ENCODE measurements at places on chromosomes 13 and 19. TPM values are rescaled to one million over a fixed set of nuclear protein-coding genes. Genes with fewer than 3 reads are reported as not detected.

Gene CNOT3
- total RNA-seq, result 14.6 TPM

Gene SLITRK5
- total RNA-seq, result 0.73 TPM

Gene RNF225
- not detected for total RNA-seq

Gene PROZ
- not detected for total RNA-seq

Gene PRTN3
- not detected for total RNA-seq

Gene MIER2
- 5.4 TPM for total RNA-seq

Gene ZNF585A
- total RNA-seq, result 15.1 TPM

Gene ERICH4
- not detected for total RNA-seq

Gene ZNF548
- 31.8 TPM for total RNA-seq

DNA sequence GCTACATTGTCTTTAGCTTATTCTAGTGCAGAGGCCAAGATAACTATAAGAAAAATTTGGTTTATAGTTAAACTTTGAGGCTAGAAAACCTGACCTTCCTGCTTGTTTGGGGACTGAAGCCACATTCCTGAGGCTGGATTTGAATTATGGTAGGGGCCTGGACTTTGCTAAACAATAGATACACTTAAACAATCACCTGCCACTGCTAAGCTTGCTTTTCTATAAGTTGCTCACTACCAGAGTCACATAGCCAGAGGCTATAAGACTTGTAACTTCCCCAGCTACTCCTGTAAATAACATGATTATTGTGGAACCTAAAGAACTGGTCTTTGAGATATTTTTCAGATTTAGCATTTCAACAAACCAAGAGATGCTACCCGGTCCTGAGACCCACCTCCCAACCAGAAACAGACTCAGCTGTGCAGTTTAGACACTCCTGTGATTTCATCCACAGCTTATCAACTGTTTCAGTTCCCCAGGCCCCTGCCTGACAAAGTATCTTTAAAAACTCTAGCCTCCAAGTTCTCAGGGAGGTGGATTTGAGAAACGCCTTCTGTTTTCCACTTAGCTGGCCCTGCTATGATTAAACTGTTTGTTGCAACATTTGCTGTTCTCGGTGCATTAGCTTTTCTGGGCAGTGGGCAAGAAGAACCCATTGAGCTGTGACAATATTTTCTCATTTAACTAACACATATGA is 77.7 kb downstream of the MIPEP start:
- H3K36me3 ChIP-seq, result no peaks in the 10 kb centered on the region
- no peak for DNase-seq
- no peaks in the 10 kb centered on the region for H3K27me3 ChIP-seq
- no peak overlapping the region for H3K4me3 ChIP-seq
- no peaks in the 10 kb centered on the region for H3K4me1 ChIP-seq

GRCh38 chr19:18312092-18312534 is 10.8 kb downstream of the LSM4 start:
- no peaks in the 10 kb centered on the region for H3K27me3 ChIP-seq
- no peak for DNase-seq
- H3K27ac ChIP-seq, result no peak overlapping the region
- no peak overlapping the region for H3K4me3 ChIP-seq
- H3K4me1 ChIP-seq, result no peaks in the 10 kb centered on the region
- H3K36me3 ChIP-seq, result no peaks in the 10 kb centered on the region

GRCh38 chr19:4077800-4078684 is 11.3 kb upstream of the ZBTB7A start:
- DNase-seq, result peak; percentile 70
- H3K36me3 ChIP-seq, result no peaks in the 10 kb centered on the region
- peak overlapping the region; percentile 88 for H3K27ac ChIP-seq
- H3K4me3 ChIP-seq, result peak overlapping the region; percentile 74

DNA sequence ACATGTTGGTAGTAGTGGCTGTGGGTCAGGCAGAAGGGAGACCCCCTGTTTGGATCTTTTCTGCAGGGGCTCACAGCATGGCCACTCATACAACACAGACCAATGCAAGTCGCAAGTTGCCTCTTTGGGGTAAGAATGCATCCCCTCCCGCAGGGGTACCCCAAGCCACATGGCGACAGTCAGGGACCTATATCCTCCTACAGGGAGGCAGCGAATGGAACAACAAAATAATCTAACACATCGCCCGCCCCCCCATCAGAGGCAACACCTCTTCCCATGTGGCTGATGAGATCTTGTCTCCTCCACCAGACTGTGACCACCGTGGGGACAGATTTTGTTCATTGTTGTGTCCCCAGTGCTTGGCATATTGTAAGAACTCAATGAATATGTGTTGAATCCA is 40.7 kb upstream of the PNMA8B start:
- no peak overlapping the region for H3K27ac ChIP-seq
- no peaks in the 10 kb centered on the region for H3K4me1 ChIP-seq
- no peaks in the 10 kb centered on the region for H3K27me3 ChIP-seq
- no peaks in the 10 kb centered on the region for H3K36me3 ChIP-seq

GRCh38 chr13:85557691-85558467 is 241.3 kb downstream of the SLITRK6 start:
- no peaks in the 10 kb centered on the region for H3K36me3 ChIP-seq
- no peaks in the 10 kb centered on the region for H3K4me1 ChIP-seq
- DNase-seq, result no peak

GRCh38 chr13:28609926-28610325 is 49.0 kb upstream of the POMP start:
- H3K4me1 ChIP-seq, result no peaks in the 10 kb centered on the region
- H3K4me3 ChIP-seq, result no peak overlapping the region

GRCh38 chr13:102911336-102911735 is 65.5 kb downstream of the ERCC5 start:
- H3K4me1 ChIP-seq, result no peaks in the 10 kb centered on the region
- H3K36me3 ChIP-seq, result no peaks in the 10 kb centered on the region
- no peak overlapping the region for H3K27ac ChIP-seq
- no peaks in the 10 kb centered on the region for H3K27me3 ChIP-seq

- no peak overlapping the region for H3K4me3 ChIP-seq
- no peak for DNase-seq
- no peaks in the 10 kb centered on the region for H3K36me3 ChIP-seq
- no peaks in the 10 kb centered on the region for H3K27me3 ChIP-seq
- no peak overlapping the region for H3K27ac ChIP-seq
- H3K4me1 ChIP-seq, result no peaks in the 10 kb centered on the region
These were observed 1152.9 kb downstream of the PCDH9 start for GRCh38 chr13:66077132-66077689.

DNA sequence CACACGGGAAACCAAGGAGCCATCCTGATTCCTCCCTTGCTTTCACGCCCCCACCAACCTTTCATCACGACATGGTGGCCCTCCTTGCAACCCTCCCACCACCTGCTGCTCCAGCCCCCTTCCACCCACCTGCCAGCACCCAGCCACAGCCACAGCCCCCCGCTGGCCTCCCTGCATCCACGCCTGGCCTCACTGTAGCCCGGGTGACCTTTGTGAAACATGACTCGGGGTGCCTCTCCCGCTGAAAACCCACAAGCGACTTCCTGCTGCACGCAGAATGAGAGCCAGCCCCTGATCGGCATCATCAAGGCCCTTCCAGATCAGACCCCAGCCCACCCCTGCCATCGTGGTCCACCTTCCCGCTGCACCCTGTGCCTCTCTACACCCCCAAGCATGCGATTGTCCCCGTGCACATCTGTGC is 14.9 kb downstream of the POP4 start:
- no peak overlapping the region for H3K4me3 ChIP-seq
- H3K4me1 ChIP-seq, result no peaks in the 10 kb centered on the region
- no peak for DNase-seq
- no peaks in the 10 kb centered on the region for H3K27me3 ChIP-seq
- H3K27ac ChIP-seq, result no peak overlapping the region

GRCh38 chr19:16600824-16601223 is 27.2 kb downstream of the MED26 start:
- no peaks in the 10 kb centered on the region for H3K27me3 ChIP-seq
- no peaks in the 10 kb centered on the region for H3K4me1 ChIP-seq
- H3K4me3 ChIP-seq, result no peak overlapping the region
- no peak for DNase-seq

DNA sequence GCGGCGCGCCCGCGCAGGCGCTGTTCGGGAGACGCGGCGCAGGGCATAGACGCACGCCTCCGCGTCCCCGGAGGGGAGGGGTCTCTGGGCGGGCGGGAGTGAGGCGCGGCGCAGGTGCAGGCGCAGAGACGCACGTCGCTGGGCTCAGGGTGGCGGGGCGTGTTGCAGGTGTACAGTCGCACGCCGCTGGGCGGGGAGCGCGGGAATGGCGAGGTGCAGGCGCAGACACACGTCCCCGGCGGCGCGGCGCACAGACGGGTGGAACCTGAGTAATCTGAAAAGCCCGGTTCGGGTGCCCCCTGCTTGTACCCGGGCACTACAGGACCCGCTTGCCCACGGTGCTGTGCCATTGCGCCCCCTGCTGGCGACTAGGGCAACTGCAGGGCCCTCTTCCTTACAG is 44.7 kb downstream of the PLPP2 start:
- H3K4me1 ChIP-seq, result no peaks in the 10 kb centered on the region
- H3K4me3 ChIP-seq, result no peak overlapping the region
- no peaks in the 10 kb centered on the region for H3K36me3 ChIP-seq
- no peak for DNase-seq
- no peaks in the 10 kb centered on the region for H3K27me3 ChIP-seq
- no peak overlapping the region for H3K27ac ChIP-seq

GRCh38 chr19:9741476-9742171 is 26.9 kb downstream of the ZNF846 start:
- DNase-seq, result no peak
- no peaks in the 10 kb centered on the region for H3K4me1 ChIP-seq
- H3K4me3 ChIP-seq, result no peak overlapping the region

DNA sequence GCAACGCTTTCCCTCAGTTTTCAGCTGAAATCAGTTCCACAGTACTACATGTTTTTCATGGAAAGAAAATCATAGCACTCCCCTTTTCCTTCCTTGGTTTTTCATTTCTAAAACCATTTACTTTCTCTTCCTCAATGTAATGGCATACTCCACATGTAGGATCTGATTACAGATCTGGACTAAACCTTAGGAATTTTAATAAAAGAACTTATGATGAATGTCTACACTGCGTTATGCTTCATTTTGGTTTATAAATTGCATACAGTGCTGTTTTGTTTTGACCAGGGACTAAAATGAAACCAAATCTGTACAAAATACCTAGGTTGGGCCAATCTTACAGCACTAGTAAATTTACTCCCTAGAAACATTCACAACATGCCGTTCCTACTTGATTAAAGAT is 589.9 kb downstream of the TBC1D4 start:
- H3K4me3 ChIP-seq, result no peak overlapping the region
- DNase-seq, result no peak
- no peaks in the 10 kb centered on the region for H3K4me1 ChIP-seq

- H3K36me3 ChIP-seq, result no peaks in the 10 kb centered on the region
- no peak overlapping the region for H3K4me3 ChIP-seq
- no peak for DNase-seq
- no peaks in the 10 kb centered on the region for H3K27me3 ChIP-seq
These were observed 31.5 kb upstream of the MAP3K10 start for GRCh38 chr19:40159744-40160143.

- H3K4me1 ChIP-seq, result no peaks in the 10 kb centered on the region
- H3K4me3 ChIP-seq, result no peak overlapping the region
- no peaks in the 10 kb centered on the region for H3K36me3 ChIP-seq
- no peak for DNase-seq
- H3K27me3 ChIP-seq, result no peaks in the 10 kb centered on the region
These were observed 1331.5 kb upstream of the PCDH20 start for GRCh38 chr13:62747152-62747551.

GRCh38 chr19:41327076-41327575 is 17.2 kb downstream of the CCDC97 start:
- peak overlapping the region; percentile 51 for H3K4me3 ChIP-seq
- H3K27me3 ChIP-seq, result no peaks in the 10 kb centered on the region
- DNase-seq, result no peak
- peak overlapping the region; percentile 81 for H3K27ac ChIP-seq
